ENCODE measurements at places on chromosomes 16 and 17.

- no peak for DNase-seq
These were observed 129.1 kb downstream of the FTO start for GRCh38 chr16:53832896-53833544.

DNA sequence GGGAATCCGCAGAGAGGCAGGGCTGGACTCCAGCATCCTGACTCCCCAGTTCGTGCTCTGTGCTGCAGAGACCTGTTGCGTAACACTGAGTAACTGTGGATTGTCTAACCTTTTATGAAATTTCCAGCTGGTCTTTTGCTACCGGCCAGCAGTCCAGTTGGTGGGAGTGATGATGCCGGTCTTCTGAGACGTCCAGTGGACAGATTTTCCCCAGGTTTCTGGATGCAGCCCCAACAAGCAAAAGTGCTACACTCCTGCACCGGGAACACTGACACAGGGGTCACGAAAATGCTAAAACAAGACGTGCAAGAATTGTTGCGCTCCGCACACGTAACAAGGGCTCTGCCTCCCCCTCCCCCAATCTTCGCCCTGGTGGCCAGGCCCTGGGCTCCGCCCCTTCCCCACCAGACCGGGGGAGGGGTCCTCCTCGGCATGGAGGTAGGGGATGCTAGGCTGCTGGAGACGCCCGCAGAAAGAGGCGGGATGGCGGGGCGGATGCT, 701 bp upstream of the MRC2 start:
- DNase-seq, result no peak

GRCh38 chr16:58378401-58378800, 13.9 kb upstream of the GINS3 start:
- no peak for DNase-seq

DNA sequence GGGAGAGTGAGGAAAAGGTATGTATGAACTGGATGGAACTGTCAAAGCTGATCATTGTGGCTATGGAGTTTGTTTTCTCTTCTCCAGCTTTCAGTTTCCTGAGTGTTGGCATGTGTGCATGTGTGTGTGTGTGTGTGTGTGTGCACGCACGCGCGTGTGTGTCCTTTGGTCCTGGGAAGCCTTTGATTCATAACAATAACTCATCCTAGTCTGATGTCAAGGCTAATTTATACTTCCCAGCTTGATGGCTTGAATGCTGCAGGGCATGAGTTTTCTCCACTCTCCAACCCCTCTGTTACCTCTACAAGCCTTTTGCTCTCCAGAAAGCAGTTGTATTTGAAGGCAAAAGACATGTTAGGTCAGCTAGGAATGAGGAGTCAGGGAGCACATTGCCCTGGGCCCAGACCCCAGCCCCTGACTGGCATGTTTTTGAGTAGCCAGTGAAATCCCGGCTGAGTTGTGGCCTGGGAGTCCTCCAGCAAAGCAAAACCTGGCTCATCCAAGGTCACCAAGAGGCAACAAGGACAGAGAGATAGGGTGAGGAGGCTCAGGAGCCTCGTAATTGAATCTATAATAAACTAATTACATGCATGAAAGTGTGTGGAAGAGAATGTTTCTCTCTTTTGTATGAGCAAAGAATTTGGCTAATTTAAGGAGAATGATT, 8.9 kb upstream of the CDC42EP4 start:
- DNase-seq, result no peak

DNA sequence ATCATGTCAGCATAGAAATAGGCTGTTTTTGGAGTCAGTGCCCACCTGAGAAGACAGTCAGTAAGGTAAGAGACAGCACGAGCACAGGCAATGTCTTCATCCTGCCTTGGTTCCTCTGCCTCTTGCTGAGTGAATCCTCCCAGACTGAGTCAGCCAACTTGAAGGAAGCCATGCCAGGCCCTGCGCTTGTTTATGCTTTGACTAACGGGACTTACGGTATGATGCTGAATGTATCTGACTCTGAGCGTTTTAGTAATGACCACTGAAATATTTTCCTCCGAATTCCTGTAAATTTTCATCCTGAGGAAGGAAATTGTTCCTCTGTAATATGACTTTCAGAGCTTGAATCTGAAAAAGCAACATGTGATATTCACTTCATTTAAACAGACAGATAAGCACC, 18.0 kb downstream of the C17orf67 start:
- DNase-seq, result no peak

- peak; percentile 35 for DNase-seq
These were observed 14.6 kb downstream of the ALOX12B start for GRCh38 chr17:8072729-8073461.

- no peak for DNase-seq
These were observed 5.7 kb upstream of the CD300LG start for GRCh38 chr17:43841282-43841681.

Measured in activated CD4-positive, alpha-beta memory T cell treated with anti-CD3 and anti-CD28 coated beads, Interleukin-2, amount 10 ng/mL, durations not matched to agents 7 days and 5 days (primary cell).